ENCODE measurements at places on chromosomes 7 and 10. TPM values are rescaled to one million over a fixed set of nuclear protein-coding genes. Genes with fewer than 3 reads are reported as not detected.

DNA sequence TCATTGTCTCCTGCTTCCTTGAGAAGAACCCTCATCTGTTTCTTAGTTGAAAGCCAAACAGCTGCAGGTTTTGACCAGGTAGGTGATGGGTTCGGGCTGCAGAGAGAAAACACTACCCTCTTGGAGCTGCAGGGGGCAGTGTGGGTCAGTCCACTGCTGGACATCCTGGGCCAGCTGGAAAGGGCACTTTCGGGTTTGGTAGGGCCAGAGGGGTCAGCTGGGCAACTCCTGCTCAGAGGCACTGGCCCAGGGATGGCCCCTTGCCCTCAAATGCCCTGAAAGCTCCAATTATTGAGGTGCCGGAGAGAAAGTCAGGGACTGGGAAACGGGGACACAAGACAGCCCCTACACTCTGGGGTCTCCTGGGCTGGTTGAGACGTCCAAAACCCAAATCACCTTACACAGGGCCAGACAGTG, 90.7 kb downstream of the MKI67 start:
- H3K27ac ChIP-seq = no peak overlapping the region
- H3K27me3 ChIP-seq = no peaks in the 10 kb centered on the region
- H3K36me3 ChIP-seq = no peaks in the 10 kb centered on the region
- peak; percentile 53 for DNase-seq
- no peak overlapping the region for H3K4me3 ChIP-seq

- H3K27ac ChIP-seq = no peak overlapping the region
- no peaks in the 10 kb centered on the region for H3K27me3 ChIP-seq
- H3K4me1 ChIP-seq = no peaks in the 10 kb centered on the region
- no peak for DNase-seq
- no peak overlapping the region for H3K4me3 ChIP-seq
Observed at GRCh38 chr7:80403686-80404241, 108.1 kb downstream of the GNAT3 start.

- H3K27me3 ChIP-seq = no peaks in the 10 kb centered on the region
- H3K27ac ChIP-seq = peak overlapping the region; percentile 91
- no peak for DNase-seq
- peaks cover 28% of the 10 kb centered on the region for H3K36me3 ChIP-seq
- H3K4me1 ChIP-seq = peaks cover 29% of the 10 kb centered on the region
Observed at GRCh38 chr10:18650404-18650997, 886 bp downstream of the NSUN6 start.

DNA sequence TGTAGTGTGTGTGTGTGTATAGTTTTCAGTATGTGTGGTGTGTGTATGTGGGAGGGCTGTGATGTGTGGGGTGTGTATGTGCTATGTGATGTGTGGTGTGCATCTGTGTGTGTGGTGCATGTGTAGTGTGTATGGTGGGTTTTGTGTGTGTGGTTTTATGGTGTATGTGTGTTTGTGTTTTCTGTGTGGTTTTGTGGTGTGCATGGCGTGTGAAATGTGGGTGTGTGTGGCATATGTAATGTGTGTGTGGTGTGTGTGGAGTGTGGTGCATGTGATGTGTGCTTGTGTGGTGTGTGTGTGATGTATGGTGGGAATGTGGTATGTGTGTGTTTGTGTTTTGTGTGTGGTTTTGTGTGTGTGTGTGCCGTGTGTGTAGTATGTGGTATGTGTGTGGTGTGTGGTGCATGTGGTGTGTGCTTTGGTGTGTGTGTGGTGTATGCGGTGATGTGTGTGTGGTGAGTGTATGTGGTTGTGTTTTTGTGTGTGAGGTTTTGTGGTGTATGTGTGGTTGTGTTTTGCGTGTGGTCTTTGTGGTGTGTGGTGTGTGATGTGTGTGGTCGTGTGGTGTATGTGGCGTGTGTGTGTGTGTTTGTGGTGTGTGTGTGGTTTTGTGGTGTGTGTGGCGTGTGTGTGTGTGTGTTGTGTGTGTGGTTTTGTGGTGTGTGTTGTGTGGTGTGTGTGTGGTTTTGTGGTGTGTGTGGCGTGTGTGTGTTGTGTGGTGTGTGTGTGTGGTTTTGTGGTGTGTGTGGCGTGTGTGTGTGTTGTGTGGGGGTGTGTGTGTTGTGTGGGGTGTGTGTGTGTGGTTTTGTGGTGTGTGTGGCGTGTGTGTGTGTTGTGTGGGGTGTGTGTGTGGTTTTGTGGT, 18.0 kb upstream of the PPP2R2D start:
- no peaks in the 10 kb centered on the region for H3K36me3 ChIP-seq
- peaks cover 17% of the 10 kb centered on the region for H3K27me3 ChIP-seq
- peaks cover 5% of the 10 kb centered on the region for H3K4me1 ChIP-seq
- H3K4me3 ChIP-seq = no peak overlapping the region

DNA sequence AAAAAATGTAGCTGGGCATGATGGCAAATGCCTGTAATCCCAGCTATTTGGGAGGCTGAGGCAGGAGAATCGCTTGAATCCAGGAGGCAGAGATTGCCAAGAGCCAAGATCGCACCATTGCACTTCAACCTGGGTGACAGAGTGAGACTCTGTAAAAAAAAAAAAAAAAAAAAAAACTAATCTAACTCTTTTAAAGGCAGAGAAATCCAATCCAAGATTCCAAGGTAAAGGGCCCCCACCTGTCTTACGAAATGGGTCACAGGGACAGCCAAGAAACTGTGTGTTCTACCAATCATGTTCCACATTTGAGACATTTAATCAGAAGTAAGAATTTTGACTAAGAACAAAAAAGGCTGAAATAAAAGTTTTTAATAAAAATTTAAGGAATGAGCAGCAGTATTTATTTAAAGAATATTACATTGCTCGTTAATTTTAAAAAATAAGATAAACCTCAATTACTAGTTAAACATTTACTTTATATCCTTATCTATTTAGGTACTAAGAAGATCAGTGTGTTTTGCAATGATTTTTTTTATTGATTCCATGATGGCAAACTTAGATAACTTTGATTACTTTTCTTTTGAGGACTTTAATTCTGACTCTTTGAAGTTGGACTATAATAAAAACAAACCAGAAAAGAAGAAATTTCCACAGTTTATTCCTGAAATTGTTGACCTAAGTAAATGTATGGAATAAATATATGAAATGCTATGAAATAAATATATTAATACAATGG, 6.7 kb upstream of the OAT start:
- no peak for DNase-seq
- H3K36me3 ChIP-seq = no peaks in the 10 kb centered on the region
- H3K27ac ChIP-seq = no peak overlapping the region
- peaks cover 48% of the 10 kb centered on the region for H3K27me3 ChIP-seq

DNA sequence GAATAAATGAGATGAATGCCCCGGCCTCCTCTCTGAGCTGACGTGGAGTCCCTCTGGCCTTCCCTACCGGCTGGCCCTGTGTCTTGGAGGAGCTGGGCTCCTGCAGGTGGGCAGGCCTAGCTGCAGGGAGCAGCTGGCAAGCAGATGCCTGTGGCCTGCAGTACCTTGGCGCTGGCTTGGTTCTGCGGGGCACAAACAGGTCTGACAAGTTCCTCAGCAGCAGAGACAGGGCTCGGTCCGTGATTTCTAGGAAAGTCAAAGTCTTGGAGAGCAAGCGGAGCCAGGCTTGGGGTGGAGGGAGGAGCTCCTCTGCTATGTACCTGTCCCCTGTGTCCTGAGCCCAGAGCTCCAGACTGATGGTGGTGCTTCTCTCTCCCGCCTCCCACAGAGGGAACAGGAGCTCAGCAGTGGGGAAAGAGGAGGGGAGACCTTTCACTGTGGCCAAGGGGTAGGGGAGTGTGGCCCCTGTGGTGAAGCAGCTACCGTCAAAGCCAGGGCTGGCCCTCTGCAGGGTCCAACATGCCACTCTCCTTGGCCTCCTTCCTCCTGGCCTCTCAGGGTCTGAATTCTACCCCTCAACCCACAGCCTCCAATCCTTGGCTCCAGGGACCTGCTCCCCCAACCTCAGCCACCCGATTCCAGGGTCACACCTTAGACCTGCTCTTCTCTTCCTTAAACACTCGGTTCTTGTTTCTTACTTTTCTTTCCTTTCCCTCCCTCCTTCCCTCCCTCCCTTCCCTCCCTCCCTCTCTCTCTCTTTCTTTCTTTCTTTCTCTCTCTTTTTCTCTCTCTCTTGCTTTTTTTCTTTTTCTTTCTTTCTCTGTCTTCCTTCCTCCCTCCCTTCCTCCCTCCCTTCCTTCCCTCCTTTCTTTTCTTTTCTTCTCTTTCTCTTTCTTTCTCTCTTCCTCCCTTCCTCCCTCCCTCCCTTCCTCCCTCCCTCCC, 20.1 kb downstream of the MYL10 start:
- H3K4me3 ChIP-seq = no peak overlapping the region
- no peaks in the 10 kb centered on the region for H3K36me3 ChIP-seq
- no peaks in the 10 kb centered on the region for H3K4me1 ChIP-seq
- H3K27ac ChIP-seq = no peak overlapping the region
- peaks cover 8% of the 10 kb centered on the region for H3K27me3 ChIP-seq
- no peak for DNase-seq

DNA sequence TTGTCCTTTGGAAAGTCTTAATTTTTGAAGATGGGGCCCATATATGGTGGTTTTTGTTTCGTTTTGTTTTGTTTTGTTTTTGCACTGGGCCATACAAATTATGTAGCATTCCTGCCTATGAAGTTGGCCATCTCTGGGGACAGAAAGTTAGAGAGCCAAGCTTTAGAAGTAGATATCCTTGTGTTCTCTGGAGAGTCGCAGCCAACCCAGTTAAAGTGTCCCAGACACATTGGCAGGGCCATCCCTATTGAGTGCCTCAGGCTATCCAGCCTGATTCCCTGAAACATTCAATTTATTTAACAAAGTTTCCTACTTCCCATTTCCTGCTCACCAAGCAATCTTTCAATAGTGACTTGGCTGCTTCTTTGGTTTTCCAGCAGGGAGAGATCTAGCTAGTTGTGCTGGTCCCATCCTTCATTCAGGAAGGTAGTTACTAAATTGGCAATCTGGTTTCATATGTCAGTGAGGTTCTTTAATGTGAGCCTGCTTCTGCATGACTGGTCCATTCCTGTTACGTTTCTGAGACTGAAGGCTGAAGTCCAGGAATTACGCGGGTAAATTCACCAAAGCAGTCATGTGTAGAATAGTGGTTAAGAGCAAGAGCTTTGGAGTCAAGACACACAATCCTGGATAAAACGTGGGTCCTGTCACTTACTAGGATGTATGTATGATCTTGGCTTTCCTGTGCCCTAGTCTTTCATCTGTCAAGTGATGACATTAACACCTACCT, 49.3 kb upstream of the HBP1 start:
- H3K27me3 ChIP-seq = no peaks in the 10 kb centered on the region
- no peak overlapping the region for H3K27ac ChIP-seq
- no peak for DNase-seq
- peaks cover 31% of the 10 kb centered on the region for H3K4me1 ChIP-seq
- no peaks in the 10 kb centered on the region for H3K36me3 ChIP-seq

DNA sequence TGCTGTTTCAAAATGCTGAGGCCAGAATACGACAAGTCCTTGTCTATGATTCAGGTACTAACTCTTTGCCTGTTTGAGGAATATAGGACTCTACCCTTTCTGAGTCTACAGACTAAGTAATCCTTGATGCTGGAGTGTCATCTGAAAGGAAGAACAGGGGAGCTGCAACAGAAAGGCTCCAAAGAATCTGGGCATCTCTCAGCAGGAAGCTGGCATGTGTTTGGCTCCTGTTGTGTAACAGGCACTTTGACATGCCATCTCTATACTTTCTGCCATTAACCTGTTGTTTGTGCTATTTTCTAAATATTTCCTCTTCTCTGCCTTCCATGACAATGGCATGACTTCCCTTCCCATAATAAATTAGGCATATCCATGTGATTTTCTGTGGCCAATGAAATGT, 409.5 kb downstream of the ADRA2A start:
- H3K4me1 ChIP-seq = no peaks in the 10 kb centered on the region
- H3K36me3 ChIP-seq = no peaks in the 10 kb centered on the region
- no peak for DNase-seq

Gene CYP3A7
- polyA plus RNA-seq = not detected

Gene ITPRID1
- not detected for polyA plus RNA-seq

Gene CACNA2D1
- 7.0 TPM for polyA plus RNA-seq

Gene NAT16
- polyA plus RNA-seq = not detected

Gene ADRB1
- 4.7 TPM for polyA plus RNA-seq

Gene PYROXD2
- 31.2 TPM for polyA plus RNA-seq

Gene LIPF
- 0.95 TPM for polyA plus RNA-seq

Gene PTPRN2
- polyA plus RNA-seq = 1.5 TPM
